ENCODE measurements at places on chromosomes 11 and 22.

DNA sequence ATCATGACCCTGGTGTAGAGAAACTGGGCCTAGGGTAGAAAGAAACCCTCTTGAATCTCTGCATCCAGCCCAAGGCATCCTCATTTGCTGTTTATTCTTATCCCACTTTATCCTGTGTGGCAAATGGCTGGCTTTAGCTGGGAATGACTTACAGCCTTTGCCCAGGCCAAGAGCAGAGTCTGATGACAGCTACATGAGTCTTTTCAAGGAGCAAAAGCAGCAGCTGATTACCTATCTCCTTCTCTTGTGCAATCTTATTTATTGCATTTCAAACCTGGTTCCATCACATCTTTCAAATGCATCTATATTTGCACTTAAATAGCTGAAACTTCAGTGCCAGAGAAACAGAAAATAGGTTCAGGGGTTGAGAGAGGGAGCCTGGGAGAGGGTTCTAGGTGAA, 26.1 kb downstream of the SYT13 start:
- no peak for DNase-seq

DNA sequence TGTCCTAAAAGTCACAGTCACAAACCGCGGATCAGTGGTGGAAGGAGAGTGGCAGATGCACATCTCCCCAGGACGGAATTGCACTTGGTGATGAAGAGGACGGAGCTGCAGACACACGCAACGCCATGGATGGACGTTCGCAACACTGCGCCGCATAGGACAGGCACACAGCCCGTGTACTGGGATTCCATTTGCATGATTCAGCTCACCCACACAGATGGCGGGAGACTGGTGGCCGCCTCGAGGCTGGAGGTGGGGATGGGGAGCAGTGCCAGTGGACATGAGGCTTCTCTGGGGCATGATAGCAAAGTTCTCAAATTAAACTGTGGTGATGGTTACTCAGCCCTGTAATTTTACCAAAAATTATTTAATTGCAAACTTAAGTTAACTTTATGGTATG, 37.4 kb downstream of the DUSP8 start:
- DNase-seq, result no peak

DNA sequence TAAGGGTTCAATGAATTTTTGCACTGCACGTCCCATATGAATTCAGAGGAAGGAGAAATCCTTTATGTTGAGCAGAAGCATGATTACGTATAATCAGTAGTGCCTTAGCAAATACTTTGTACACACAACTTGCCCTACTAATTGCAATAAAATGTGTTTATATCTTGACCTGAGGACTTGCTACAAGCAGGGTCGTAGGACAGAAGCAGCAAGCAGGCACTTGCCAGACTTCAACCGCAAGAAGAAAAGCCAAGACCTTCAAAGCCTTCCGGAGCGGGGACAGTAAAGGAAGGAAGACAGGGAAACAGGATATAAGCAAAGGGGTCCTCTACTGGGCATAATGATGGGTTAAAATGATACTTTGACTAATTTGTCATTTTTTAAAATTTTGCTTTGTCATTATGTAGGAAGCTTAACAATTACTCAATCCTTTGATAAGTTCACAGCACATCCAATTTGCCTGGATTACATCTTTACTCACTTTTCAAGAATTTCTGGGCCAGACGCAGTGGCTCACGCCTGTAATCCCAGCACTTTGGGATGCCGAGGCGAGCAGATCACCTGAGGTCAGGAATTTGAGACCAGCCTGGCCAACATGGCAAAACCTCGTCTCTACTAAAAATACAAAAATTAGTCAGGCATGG, 23.2 kb upstream of the UBASH3B start:
- DNase-seq, result no peak

GRCh38 chr11:66292543-66293332, 1.0 kb downstream of the TMEM151A start:
- DNase-seq, result no peak

DNA sequence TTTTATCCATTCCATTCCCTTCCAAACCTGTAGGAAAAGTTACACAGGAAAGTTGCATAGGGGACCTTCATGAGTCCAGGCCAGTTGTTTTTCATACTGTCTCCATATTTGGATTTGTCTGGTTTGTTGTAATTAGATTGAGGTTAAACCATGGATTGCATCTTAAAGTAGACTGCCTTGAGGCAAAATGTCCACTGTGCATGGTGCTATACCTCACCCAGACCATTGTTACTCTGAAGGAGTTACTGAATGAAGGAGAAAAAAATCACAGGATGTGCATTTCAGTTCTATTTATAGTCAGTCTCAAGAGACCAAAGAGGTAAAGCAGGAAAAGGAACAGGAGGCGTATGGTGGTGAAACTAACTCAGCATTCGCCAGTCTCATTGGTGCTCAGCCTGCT, 29.6 kb upstream of the L3MBTL2 start:
- no peak for DNase-seq

- no peak for DNase-seq
Measured at GRCh38 chr22:35686298-35686697, 31.4 kb upstream of the APOL5 start.

All from stimulated activated CD8-positive, alpha-beta memory T cell treated with anti-CD3 and anti-CD28 coated beads, Interleukin-7, amount 100 ng/mL, for 1 hour (primary cell).